ENCODE measurements at places on chromosomes 7 and 10.

DNA sequence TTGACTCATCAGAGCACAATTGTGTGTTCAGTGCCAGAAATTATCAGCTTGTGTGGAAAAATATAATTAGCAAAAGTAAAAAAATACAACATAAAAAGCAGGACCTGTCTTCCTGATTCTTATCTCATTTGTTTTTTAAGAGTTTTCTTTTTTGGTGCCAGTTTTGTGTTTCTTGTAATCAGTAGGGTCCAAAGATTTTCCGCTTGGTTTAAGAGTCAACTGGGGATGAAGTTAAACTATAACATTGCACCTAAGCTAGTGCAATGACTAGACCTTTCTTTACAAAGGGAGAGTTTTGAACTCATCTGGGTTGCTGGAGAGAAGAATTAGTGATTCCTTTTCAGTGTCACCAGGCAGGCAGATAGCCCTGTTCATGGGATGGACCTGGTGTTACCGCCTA, 113.4 kb downstream of the PLPP4 start:
- DNase-seq: no peak

DNA sequence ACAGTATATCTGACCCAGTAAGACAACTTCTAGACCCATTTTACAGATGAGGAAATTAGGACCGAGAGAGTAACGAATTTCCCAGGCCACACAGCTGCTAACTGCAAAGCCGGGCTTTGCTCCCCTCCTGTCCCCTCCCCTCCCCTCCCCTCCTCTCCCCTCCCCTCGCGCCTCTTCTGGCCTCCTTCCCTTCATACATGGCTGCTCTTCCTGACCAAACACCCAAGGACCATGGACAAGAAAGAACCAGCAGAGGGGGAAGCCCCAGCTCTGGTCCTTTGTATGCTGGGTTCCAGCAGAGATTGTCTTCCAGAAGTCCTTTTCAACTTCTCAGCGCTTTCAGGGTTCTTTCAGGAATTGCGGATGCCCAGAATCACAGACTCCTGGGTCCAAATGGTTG, 3.6 kb upstream of the TMEM72 start:
- DNase-seq: no peak

GRCh38 chr7:129843978-129844840, 108.6 kb downstream of the UBE2H start:
- DNase-seq: no peak

DNA sequence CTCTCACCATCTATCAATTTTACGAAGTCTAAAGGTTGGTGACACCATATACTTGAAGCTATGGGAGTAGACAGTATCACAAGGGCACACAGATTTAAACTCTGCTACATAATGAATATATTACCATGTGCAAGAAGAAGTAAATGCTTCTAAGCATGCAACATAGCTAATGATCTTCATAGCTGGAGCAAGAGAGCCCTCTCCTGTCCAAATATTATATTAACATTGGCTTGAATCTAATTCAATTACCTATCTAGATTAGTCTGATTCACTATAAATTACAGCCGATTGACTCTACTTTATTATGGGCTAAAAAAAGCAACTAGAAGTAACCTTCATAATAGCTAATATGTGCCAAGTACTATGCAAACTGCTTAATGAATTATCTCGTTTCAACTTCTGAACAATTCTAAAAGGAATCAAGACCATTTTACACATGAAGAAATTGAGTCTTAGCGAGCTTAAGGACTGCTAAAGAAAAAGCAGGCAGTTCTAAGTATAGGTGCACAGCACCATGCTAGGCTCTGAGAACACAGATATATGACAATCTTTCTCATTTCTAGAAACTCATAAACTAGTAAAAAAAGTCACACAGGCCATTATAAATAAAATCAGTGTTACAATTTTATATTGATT, 21.9 kb downstream of the FRA10AC1 start:
- DNase-seq: no peak

- DNase-seq: no peak
Measured at GRCh38 chr10:30573721-30574431, 55.7 kb downstream of the LYZL2 start.

GRCh38 chr7:45159296-45159695, 1.7 kb downstream of the RAMP3 start:
- DNase-seq: no peak

- DNase-seq: no peak
Measured at GRCh38 chr7:135964791-135965190, 12.4 kb downstream of the MTPN start.

GRCh38 chr10:71687077-71687476, 32.5 kb downstream of the C10orf105 start:
- no peak for DNase-seq

DNA sequence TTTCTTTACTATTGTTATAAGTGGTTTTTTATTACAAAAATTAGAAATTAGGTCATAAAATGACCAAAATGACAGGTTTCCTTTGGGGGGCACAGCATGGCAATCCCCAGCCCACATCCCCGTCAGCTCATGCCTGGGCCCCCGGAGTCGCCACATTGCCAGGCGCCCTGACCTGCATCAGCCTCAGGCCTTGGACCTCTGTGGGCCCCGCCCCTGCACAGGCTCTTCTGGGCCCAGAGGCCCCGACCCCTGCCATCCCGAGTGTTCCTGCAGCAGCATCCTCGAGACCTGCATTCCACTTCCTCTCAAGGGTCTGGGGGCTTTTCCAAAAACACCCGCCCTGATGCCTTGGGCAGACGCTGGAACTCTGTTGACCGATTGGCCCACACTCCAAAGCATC, 391.1 kb upstream of the MGMT start:
- no peak for DNase-seq

DNA sequence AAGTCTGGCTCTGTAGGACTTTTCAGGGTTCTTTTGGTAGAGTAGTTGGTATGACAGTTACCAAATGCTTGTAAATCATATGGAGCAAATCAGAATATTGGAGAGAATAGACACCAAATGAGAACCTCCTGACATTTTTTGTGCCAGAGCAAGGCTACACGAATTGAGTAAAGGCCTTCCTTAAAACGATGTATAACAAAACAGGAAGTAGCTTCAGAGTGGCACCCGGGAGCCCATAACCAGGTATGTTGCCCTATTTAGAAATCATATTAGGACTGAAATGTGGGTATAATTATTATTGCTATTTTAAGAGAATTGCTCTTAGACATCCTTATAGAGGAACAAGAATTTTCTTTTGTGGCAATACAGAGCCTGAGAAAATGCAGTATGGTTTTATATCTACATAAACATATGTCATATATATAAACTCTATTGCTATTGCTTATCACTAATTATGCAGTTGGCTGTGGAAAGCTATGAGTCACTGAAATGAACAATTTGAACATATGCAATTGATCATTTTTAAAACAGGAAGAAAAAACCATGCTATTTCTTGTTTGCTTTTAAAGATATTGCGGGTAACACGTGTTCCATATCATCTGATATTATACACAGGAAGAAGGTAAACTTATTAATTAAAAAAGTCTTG, 197.4 kb upstream of the MTPN start:
- no peak for DNase-seq

DNA sequence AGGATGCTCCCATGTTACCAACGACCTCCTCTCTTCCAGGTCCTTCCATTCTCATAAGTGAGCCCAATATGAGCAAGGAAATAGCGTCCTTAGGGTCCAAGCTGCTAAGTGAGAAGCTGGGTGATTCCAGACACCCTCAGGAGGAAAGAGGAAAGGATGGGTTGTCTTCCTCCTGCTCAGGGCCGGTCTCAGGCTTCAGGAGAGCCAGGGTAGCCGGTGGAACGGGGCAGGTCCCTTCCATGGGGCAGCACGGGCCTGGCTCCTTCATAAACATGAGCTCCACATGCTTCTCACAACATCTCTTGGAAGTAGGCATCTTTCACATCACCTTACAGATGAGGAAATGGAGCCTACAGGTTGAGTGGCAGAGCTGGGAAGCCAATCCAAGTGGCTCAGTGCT, 12.7 kb downstream of the SLIT1 start:
- no peak for DNase-seq

DNA sequence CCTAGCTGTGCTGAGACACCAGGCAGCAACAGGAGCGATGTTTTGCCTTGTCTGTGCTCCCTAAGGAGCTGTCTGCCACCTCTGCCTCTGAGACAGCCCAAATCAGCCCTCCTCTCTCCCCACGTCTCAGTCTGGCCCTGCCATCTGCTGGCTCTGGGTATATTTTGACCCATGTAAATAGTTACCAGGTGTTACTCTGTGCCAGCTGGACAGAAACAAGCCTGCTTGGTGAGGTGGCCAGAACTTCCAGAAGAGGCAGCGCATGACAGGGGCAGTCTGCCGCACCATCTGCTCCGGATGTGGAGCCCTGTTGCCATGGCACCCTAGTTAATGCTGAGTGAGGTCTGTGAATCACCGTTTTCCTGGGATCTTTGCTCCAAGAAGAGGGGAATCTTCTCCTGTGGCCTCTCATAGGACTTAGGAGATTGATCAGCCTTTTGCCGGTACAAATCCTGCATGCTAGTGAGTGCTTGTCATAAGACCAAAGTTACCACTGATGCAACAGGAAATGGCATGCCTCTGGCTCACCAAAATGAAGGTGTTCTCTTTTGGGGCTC, 31.8 kb downstream of the GSTO2 start:
- peak; percentile 93 for DNase-seq

GRCh38 chr10:59499460-59499859, 137.1 kb upstream of the FAM13C start:
- no peak for DNase-seq

DNA sequence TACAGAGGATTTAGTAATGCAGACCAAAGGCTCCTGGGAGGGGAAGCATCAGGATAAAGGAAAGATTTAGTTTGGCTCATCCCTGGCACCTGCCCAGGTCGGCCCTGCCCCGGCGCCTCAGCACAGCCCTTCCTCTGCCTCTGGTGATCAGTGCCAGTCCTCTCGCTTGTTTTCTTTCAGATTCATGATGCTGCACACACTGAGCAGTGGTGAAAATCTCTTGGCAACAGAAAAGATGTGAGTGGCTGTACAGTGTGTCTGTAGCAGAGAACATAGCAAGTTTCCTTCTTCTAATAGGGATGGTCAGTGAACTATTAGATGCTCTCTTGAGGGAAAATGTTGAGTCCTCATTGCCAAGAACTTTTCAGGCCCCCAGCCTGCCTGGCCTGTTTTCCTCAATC, 994.1 kb downstream of the KCNMA1 start:
- no peak for DNase-seq
